HCT116 (cell line): ENCODE measurements at places on chromosomes 2 and 18.
A peak's percentile ranks its signal among the peaks of the same experiment; 100 is the strongest.

GRCh38 chr2:214103276-214104001 is 307.4 kb upstream of the VWC2L start:
- DNase-seq = no peak

DNA sequence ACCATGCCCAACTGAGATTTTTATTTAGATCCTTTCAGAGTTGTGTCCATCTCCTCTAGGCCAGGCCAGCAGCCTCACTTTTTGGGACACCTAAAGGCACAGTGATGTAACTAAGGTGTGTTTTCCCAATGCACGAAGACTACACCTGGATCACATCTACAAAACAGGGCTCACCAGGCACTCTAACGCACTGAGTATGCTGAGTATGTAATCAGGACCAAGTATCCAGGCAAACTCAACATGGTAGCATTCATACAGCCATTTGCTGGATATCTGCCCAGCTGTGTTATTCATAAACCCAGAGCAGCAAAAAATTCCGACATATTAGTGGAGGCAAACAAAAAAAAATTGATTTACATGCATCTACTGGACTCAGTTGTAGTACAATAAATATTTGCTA is 33.8 kb downstream of the LPIN2 start:
- DNase-seq = no peak

- no peak for DNase-seq
These were observed 18.0 kb downstream of the DYTN start for GRCh38 chr2:206700156-206700555.

DNA sequence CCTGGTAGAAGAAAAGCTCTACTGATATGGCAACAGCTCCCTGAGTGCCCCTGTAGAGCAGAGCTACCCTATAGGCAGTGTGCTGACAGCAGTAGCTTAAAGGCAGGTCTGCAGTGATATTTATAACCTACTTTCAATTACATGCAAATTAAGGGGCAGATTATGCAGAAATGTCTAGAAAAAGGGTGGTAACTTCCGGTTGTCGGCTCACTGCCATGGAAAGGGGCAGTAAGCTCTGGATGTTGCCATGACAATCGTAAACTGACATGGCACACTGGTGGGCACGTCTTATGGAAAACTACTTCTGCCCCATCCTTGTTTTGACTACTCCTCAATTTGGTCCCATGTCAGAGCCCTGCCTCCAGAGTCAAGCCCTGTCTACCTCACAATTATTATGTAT is 2.9 kb upstream of the TYMS start:
- no peak for DNase-seq

DNA sequence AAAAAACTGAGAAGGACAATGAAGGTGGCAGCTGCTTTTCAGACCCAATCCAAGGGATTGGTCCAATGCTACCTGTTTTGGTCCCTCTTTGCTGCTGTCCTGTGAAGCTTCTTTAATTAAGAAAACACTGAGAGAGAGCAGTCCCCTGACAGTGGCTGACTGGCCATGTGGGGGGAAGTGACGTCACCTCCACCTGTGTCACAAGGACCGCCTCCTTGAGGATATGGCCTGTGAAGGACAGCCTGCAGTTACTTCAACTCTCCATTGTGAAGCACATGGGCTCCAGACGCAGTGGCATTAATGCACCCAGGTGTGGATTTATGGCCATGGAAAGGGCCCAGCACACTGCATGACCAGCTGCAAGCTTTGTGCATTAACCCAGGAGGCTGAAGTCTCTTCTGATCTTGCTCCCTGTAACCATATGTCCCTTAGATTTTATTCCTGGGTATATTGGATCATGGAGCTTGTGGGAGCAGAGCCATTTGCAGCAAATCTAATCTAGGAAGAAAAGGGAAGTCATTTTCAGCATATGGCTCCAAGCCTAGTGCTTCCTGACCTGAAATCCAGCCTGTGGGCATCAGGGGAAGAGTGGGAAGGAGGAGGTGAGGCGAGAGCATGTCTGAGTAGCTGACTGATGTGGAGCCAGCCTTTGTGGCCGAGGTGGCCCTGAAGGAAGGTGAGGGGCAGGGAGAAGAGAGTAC is 32.2 kb downstream of the KIF5C start:
- no peak for DNase-seq

GRCh38 chr18:78642296-78642951 is 337.2 kb upstream of the SALL3 start:
- no peak for DNase-seq

GRCh38 chr18:51957001-51957400 is 383.0 kb upstream of the DCC start:
- DNase-seq = no peak

DNA sequence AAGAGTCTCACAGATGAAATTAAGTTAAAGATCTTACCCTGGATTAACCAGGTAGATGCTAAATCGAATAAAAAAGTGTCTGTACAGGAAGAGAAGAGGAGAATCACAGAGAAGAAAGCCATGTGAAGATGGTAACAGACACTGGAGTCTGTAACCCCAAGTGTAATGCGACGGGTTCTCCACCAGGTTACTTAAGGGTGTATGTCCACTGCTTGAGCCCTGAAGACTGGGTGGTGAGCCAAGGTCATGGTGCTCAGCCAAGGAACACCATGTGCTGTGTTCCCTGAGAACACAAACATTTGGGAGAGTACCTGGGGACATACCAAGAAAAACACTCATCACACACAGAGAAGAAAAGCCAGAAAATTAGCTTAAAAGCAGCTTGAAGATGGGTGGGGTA is 8.2 kb upstream of the ACADL start:
- no peak for DNase-seq

GRCh38 chr2:48756289-48756688 is 765 bp upstream of the LHCGR start:
- DNase-seq = no peak

GRCh38 chr2:96538487-96539214 is 2.1 kb downstream of the ARID5A start:
- DNase-seq = no peak

DNA sequence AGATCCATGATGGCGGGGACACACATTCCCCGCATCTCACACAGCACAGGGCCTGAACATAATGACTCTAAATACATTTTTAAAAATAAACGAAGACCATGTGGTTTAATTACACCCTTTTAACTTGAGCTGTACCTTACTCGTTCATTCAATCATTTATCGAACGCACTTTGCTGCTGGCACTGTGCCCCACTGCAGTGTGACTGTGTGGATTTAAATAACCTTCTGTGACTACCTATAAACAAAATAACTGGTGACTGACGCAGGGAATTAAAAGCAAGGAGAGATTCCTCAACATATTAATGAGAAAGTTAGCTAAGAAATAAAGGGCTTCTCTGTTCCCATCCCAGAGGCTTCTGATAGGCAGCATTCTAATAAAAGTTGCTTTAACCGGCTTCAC is 10.9 kb upstream of the FZD7 start:
- DNase-seq = no peak

- DNase-seq = no peak
These were observed 166.0 kb upstream of the DSEL start for GRCh38 chr18:67682516-67682915.

DNA sequence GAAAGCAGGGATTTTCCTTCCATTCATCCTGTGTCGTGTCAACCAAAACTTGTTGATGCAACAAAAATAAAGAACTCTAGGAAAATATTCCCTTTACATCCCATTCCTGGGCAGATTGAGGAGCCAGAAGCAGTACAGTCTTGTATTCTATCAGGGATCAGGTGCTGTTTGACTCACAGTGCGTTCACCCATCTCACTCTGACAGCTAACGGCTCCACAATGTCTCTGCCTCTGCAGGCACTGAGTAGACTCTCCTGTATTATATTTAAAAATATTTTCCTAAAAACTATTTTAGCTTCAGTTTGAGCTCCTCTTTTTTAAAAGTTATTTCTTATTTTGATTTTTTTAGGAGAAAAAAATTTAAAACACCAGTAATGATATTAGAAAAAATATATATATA is 600.6 kb upstream of the SALL3 start:
- no peak for DNase-seq

- no peak for DNase-seq
These were observed 42.3 kb downstream of the EN1 start for GRCh38 chr2:118805064-118805690.

DNA sequence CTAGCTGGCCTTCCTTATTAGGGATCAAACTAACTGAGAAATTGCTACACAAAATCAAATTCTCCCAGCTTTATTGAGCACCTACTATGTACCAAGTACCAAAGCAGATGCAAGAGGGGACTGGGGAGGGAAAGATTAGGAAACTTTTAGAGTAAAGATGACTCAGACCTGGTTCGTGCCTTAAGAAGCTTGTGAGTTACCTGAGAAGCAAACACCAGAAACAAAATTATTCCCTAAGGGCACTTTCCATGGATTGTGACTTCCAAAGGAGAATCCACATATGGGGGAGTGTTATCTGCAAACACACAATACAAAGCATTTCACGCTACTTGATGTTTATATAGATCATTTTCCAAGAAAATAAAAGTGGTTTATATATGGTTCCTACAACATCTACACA is 326.9 kb upstream of the HNRNPA3 start:
- DNase-seq = no peak

DNA sequence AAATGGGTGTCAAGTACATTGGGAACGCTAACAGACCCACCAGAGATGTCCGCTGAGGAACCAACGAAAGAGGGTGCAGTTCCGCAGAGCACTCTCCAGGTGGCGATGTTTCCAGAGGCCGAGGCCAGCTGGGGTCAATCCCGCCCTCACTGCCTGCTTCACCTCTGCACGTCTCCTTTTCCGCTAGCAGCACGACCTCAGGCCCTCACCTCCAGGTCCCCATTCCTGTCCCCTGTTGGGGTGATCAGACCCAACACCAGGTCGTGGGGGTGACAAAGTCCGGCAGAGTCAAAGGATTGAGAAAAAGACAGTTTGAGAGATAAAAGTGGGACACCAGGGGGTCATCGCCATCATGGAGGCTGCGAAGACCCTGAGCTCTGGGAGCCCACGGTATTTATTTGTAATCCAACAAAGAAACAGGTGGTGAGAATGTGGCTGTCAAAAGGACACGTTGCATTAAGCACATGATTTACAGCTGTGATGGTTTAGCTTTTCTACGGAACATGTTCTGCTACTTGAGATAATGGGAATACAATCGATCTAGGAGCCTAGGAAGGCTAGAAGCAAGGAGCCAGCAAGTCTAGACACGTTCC is 27.3 kb downstream of the ZAP70 start:
- DNase-seq = peak; percentile 29

GRCh38 chr2:38620282-38620977 is 17.7 kb upstream of the HNRNPLL start:
- DNase-seq = no peak

DNA sequence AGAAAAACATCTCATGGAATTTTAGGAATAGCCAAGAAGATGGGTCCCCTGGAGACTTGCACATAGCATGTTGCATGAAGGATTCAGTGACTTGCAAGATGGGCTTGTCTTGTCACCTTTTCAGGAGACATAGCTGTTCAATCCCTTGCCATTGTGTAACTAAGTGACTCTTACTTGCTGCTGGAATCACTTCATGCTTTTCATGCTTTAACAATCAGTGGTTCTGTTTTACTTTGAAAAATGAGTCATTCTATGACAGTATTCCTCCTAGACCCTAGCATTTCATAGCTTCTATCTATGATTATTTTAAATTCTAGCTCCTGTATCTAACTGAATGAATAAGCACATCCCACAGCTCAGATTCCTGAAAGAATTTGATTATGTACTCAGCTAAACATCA is 2.8 kb downstream of the KYNU start:
- no peak for DNase-seq

GRCh38 chr2:188751816-188752215 is 222.4 kb upstream of the COL3A1 start:
- DNase-seq = no peak

GRCh38 chr2:96103187-96103601 is 13.2 kb downstream of the ADRA2B start:
- no peak for DNase-seq

- DNase-seq = no peak
These were observed 187.5 kb upstream of the MC4R start for GRCh38 chr18:60560071-60560470.

DNA sequence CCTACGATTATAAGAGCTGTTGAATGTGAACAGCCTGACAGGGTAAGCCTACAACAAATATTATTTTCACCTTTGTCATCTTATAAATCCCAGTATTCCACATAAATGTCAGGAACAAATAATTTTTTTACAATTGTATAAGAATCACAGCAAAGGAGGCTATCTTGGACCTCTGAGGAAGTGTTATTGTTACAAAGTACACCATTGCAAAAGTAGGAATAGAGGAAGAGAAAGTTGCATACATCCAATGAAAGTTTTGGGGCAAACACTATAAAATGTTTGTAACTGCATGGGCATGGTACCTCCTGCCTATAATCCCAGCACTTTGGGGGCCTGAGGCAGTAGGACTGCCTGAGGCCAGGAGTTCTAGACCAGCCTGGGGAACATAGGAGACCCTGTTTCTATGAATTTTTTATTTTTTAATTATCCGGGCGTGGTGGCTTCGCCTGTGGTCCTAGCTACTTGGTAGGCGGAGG is 715 bp upstream of the MEMO1 start:
- DNase-seq = no peak

DNA sequence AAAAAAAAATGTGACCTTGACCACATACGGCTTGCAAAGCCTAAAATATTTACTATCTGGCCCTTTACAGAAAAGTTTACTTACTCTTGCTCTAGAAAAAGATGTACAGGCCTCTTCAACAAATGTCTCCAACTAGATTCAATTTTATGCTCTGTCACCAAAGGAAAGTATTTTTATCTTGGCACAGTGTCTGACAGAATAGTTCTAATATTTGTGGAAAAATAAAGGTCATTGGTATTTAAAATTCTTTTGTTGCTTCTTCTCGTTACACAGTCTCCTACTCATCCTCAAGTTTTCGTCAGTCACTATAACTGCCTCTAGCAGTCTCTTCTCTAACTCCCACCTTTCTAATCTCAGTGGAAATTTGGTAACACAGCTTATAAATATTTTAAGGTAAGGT is 1.4 kb downstream of the RBKS start:
- DNase-seq = no peak

GRCh38 chr2:171822525-171823322 is 71.3 kb downstream of the SLC25A12 start:
- no peak for DNase-seq

DNA sequence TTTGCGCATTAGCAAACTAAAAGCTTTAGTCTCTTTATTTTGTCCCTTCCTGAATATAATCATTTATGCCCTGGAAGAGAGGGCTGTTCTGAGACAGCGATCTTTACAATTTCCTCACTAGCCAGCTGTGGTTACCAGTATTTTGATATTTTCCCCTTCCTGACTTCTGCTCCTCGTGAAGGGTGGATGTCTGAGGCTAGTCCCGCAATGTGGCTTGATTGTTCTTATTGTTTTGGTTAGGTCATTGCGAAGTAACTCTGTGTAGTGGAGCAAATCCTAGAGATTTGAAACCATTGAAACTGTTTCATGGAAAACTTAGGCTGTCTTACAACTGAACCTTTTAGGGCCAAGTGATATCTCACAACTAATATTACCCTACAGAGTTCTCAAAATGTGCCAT is 2.4 kb downstream of the MRPL33 start:
- no peak for DNase-seq

DNA sequence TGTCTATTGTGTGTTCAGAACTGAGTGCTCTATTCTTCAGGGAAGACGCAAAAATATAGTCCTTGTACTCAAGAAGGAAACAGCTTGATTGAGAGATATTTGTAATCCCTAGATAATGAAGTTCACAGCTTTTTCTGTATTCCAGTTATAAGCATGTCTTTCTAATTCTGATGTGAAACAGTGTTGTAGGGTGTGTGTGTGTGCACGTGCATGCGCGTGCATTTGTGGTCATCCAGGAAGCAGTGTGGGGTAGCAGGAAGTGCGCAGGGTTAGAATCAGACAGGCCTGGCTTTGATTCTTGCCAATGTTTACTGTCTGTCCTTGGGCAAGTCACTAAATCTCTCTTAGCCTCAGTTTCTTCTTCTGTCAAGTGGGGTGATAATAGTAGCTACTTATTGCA is 87.9 kb downstream of the NPAS2 start:
- no peak for DNase-seq

GRCh38 chr2:72332720-72333119 is 185.1 kb upstream of the CYP26B1 start:
- DNase-seq = no peak
